ENCODE measurements at places on chromosomes 4 and X. TPM values are rescaled to one million over a fixed set of nuclear protein-coding genes. Genes with fewer than 3 reads are reported as not detected.

HTR2C gene
- not detected for total RNA-seq

SPON2 gene
- total RNA-seq = 6.6 TPM

GPR34 gene
- total RNA-seq = not detected

CORIN gene
- not detected for total RNA-seq

DNA sequence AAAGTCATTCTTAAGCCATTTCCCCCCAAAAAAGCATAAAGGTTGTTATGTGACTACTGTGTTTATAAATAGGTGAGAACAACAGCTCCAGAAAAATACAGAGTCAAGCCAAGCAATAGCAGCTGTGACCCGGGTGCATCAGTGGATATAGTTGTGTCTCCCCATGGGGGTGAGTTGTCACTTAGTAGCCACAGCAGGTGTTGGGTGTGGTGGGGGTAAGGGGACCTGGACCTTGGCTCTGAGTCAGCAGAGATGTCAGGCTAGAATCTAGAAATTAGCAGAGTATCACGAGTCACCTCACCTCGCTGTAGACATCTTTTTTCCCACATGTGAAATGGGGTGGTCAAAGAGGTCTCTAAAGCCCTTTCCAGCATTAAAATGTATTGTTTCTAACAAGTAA lies 42.4 kb downstream of the MOSPD2 start:
- no peak for DNase-seq

- no peak for DNase-seq
Measured at GRCh38 chr4:113447769-113448168, 313.8 kb downstream of the CAMK2D start.

- peak; percentile 41 for DNase-seq
Measured at GRCh38 chr4:171846232-171846631, 33.0 kb downstream of the GALNTL6 start.

PARM1 gene
- 0.35 TPM for total RNA-seq

DNA sequence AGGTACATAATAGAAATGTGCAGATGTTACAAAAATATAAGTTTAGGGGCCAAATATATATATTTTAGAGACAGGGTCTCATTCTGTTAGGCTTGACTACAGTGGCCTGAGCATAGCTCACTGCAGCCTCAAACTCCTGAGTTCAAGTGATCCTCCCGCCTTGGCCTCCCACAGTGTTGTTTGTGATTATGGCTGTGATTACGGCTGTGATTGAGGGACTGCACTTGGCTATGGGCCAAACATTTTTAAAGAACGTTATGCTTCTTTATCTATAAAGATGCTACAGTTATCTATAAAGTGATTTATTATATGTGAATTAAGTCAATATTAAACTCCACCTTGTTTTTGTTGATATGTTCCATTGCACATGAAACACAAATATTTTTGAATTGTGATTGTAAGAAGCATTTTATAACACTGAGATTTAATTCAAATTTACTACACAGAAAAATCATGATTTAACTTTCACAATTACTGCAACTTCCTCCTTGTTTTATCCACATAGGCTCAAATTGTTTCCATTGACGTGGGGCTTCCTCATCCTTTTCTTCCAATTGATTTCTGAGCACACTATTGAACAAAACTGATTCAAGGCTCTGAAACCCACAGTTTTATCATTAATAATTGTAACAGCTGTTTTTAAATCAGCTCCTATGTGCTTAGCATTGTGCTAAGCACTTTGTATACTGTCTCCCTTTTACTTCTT lies 68.4 kb upstream of the BMPR1B start:
- DNase-seq = no peak

ETDB gene
- total RNA-seq = not detected

DCAF4L1 gene
- not detected for total RNA-seq

- DNase-seq = no peak
Measured at GRCh38 chrX:121457096-121457495, 409.7 kb downstream of the GLUD2 start.
